ENCODE measurements at places on chromosomes 2 and 18.

GRCh38 chr2:55761024-55761423 lies 67.4 kb upstream of the PNPT1 start:
- no peak for DNase-seq

DNA sequence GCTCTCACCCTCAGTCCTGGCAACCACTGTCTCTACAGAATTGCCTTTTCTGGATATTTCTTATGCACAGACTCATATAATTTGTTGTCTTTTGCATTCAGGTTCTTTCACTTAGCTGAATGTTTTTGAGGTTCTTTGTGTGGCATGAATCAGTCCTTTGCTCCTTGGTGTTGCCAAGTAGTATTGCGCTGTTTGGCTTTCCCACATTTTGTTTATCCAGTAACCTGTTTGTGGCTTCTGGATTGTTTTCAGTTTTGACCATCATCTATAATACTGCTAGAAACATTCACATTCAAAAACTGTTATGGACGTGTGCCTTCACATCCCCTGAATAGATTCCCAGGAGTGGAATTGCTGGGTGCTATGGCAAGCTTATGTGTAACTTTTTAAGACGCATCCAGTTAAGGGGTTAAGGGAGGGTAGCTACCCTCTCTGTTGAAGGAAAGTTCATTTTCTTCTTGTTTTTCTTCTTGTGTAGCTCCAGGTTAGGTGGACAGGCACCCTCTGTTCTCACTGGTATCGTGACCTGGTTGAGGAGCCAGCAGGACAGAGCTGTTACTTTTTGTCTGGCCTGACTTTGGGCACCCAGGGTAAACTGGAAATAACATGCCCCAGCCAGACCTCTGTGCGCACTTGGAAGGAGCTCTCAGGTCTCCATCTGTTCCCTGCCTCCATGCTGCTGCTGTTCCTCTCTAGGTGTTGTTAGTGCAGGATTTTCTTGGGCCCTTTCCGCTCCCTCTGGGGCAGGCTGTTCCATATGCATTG lies 29.6 kb downstream of the ARHGAP25 start:
- DNase-seq, result no peak

DNA sequence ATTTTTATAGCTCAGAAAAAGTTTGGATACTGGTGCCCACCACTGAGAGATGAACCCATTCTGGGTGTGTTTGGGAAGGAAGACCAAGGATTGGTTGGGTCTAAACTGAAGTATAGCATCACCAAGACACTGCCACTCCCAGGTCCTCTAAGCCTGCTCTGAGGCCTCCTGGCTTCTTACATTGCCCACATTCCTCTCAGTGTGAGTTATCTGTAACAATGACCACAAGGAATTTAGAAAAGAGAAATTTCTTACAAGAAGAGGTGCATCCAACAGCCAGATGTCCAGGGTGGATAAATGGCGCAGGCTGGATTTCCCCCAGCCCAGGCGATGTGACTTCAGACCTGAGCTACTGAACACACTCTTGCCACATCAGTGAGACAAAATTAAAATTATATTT lies 1.6 kb upstream of the GPR45 start:
- DNase-seq, result no peak

DNA sequence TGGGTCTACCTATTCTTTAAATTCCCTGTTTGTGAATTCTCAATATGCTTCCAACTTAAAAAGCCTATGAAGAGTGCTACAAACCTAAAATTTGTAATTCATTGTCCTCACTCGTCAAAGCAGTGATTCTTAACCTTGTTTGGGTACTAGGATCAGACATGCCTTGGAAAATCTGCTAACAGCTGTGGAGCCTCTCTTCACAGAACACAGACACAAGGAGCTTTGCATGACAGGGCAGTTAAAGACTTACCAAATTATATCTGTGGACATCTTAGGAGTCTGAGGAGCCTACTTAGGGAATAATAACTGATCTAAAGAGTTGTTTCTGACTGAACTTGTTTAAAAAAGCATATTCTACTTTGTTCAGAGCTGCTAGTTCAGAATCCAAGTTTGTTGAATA lies 38.1 kb downstream of the TMEM87B start:
- DNase-seq, result no peak

DNA sequence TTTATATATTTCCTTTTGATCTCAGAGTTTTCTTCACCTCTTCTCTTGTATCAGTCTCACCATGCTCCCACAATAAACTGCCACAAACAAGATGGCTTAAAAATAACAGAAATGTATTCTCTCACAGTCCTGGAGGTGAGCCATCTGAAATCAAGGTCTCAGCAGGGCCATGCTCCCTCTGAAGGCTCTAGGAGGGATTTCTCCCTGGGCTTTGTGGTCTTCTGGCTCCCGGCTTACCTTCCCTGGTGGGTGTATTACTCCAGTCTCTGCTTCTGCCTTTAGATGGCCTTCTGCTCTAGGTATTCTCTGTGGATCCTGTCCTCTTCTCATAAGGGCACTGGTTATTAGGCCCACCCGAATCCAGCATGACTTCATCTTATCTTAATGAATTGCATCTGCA lies 994.7 kb upstream of the POU3F3 start:
- DNase-seq, result no peak

- no peak for DNase-seq
Observed at GRCh38 chr2:202009019-202009481, 24.6 kb upstream of the FZD7 start.

DNA sequence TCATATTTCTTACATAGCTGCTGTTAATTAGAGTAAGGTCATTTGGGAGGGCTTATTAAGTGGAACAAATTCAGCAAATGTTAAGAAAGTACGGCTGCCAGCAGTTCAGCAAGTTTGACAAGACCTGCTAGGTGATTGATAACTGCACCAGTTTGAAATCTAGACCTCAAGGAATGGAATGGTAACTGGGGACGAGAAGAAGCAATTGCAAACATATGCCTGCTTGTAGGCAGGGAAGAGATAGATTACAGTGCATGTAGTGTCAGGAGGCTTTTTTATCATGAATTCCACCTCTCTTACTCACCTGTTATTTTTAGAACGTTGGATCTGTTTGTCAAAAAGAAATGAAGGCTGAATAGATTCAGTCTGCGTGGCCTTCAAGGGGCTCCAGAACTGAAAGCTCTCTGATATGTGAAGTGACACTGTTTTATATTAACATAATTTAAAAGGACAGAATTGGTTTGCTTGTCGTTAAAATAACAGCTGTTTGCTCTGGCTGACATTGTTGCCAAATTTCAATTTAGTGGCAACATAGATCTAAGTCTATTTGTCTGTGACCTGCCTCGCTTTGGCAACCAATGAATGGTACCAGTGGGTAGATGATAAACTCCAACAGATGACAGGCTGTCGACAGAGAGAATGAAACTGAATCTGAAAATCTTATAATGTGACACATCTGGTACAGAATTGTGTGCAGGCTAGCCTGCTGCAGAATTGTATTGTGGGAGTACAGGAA lies 199.3 kb downstream of the ZNF407 start:
- DNase-seq, result no peak

- DNase-seq, result no peak
Observed at GRCh38 chr2:111165084-111165483, 44.4 kb downstream of the BCL2L11 start.

GRCh38 chr2:215851082-215851481 lies 162.3 kb downstream of the MREG start:
- DNase-seq, result no peak

GRCh38 chr2:69026026-69026425 lies 13.0 kb downstream of the ANTXR1 start:
- no peak for DNase-seq

DNA sequence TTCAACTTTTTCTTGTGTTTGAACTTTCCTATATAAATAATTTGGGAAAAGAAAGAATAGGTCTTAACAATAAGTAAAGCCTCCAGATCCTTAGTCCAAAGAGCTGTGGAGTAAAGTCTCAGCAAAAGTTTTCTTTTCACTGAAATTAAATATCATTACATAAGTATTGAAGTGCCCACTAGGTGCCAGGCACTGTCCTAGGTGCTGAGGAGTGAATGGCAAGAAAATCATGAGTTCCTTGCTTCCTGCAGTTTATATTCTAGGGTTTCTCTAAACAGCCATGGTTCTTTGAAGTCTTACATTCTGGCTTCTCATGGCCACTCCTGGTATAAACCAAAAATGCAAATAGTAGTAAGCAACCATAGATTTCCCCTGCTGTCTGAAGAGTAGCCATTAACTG lies 59.7 kb downstream of the SPP2 start:
- no peak for DNase-seq

GRCh38 chr2:232219496-232219870 lies 159.1 kb upstream of the ALPP start:
- no peak for DNase-seq

DNA sequence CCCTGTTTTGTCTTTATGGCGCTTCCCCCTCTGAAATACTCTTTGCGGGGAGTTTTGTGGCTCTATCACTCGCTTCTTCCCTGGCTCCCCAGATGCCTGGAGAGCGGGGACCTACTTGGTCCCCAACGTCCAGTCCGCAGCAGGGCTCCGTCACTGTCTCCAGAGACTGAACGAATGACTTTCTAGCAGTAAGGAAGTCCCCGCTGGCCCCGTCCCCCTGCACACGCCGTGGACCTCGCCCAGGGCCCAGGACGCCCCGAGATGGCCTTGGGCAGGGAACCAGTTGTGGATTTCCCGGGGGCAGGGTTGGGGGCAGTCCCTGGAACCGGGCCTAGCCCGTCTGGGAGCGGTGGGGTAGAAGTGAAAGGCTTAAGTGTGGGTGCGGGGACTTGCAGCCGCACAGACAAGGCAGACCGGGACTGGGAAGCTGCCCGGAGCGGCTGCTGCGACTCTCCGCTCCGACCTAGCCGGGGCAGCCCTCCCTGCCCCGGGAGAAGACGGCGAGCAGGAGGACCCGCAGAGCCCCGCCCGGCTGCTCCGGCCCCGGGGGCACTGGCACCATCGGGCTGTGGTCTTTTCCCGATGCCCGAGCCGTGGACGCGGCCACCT lies 821 bp upstream of the EPHA4 start:
- DNase-seq, result no peak

GRCh38 chr2:226643030-226643945 lies 156.3 kb downstream of the IRS1 start:
- DNase-seq, result no peak

- no peak for DNase-seq
Observed at GRCh38 chr2:130304726-130305125, 38.0 kb upstream of the IMP4 start.

- DNase-seq, result no peak
Observed at GRCh38 chr2:201872591-201872990, 66.3 kb downstream of the CDK15 start.

DNA sequence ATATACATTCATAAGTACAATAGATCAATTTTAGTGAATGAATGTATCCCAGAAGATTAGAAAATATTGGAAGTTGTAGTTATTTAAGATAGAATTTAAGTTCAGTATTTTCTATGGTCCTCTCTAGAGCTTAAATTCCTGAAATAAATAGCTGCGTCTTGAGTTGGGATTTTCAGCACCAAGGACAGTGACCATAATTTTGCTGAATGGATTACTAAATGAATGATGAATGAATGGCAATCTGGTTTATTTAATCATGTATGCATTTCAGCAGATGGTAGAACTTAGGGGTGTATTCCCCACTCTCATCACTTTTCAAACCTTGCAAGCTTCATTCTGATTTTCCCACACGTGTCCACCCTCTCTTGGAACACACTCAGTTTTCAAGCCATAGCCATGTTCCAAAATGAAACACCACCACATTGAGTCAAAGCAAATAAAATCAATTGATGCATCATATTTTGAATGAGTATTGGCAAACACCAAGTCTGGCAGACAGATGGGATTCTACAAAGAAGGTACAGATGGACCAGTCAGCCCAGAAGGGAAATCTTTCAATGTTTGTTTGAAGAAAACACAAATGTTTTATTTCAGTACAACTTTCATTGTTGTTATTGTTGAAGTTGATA lies 362.2 kb upstream of the NXPH2 start:
- DNase-seq, result no peak

DNA sequence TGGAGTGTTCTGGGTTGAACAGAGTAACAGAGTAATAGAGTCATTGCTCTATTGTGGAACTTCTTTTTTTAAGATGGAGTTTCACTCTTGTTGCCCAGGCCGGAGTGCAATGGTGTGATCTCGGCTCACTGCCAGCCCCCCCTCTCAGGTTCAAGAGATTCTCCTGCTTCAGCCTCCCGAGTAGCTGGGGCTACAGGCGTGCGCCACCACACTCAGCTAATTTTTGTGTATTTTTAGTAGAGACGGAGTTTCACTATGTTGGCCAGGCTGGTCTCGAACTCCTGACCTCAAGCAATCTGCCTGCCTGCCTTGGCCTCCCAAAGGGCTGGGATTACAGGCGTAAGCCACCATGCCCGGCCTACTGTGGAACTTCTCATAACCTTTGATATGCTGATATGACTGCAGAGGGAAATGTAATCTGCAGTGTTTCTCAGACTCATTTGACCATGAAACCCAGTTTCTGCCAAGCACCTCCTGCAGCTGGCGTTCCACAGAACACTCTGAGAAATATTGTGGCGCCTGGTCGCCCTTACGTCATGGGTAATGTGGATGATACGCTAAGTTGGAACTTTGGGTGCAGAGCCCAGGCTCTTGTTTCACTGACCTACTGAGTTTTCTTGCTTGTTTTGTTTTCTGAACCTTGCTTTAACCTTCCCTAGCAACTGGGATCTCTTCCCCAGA lies 213.8 kb downstream of the BCL2 start:
- DNase-seq, result no peak

DNA sequence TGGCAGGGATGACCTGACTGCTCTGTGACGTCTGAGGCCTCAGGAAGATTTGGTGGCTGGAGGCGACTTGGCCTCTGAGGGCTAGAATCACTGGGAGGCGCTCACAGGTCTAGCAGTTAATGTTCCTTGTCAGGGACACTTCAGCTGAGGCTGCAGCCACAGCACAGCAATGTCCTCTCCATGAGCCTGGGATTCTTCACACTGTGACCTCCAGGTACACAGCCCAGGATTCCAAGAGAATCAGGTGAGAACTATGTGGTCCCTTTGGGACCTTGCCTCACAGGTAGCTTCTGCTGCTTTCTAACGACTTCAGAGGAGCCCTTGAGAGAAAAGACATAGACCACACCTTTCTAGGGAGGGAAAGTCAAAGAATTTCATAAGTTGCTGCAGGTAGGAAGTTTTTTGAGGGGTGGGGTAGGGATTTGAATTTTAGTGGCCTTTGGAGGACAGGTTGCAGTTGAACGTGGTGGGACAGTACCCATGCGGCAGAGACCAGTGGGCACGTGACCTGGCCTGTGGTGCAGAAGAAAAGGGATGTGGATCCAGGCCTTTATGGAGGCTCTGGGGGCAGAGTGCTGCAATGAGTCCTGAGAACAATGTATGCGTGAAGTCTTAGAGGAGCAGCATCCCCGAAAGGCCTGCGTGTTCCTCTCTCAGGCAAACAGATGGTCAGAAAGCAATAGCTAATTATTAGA lies 86.2 kb downstream of the LYPD1 start:
- DNase-seq, result no peak

DNA sequence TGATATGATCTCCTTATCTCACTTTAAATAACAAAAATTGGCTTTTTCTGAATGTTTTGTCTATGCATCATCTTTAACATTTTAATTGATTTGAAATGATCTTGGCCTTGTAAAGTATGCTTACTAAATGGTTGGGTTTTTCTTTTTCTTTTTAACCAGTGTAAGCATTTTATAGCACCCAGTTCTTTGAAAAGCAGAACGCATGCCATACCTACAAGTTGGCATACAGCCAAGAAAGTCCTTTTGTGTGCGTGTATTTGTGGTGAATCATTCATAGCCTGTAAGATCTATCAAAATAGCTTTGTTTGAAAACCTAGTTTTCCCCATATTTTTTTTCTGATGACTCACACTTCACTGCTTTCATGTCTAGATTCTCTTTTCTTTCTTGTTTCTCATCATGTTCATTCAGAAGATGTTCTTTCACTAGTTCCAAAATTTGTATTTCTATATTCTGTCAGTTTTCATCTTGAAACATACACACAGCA lies 4.1 kb upstream of the VRK2 start:
- DNase-seq, result no peak

- no peak for DNase-seq
Observed at GRCh38 chr2:164933671-164934189, 21.6 kb downstream of the SLC38A11 start.
